M059J (cell line): ENCODE measurements at places on chromosomes 2 and 18. TPM values are rescaled to one million over a fixed set of nuclear protein-coding genes. Genes with fewer than 3 reads are reported as not detected.
A peak's percentile ranks its signal among the peaks of the same experiment; 100 is the strongest.

CTLA4 gene
- not detected in 2 replicates for total RNA-seq

HS1BP3 gene
- total RNA-seq = 6.5 and 12.1 TPM in 2 replicates

KCNE4 gene
- 11.4 and 14.5 TPM in 2 replicates for total RNA-seq

TTC21B gene
- total RNA-seq = 9.0 and 14.3 TPM in 2 replicates

TWSG1 gene
- total RNA-seq = 44.7 and 52.8 TPM in 2 replicates

PRSS56 gene
- total RNA-seq = not detected in 2 replicates

DNA sequence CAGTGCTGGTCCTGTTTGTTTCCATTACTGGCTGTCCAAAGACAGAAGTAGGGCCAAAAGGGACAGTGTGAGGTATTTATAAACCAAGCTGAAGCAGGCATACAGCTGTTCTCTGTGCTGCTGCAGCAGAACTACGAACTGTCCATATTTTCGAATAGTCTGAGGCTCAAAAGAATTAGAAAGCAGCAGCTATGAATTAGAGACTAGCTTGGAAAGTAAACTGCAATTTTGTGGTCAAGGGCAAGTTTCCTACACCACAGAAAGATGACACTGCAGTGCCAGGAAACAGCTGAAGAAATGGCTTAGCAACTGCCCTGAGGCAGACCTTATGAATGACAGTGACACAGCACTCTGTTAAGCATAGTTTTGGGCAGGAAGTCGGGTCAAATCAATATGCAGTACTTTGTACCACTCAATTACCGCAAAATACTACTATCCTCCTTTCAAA is 125.3 kb downstream of the TMEM131 start:
- peak; percentile 98 for DNase-seq

DNA sequence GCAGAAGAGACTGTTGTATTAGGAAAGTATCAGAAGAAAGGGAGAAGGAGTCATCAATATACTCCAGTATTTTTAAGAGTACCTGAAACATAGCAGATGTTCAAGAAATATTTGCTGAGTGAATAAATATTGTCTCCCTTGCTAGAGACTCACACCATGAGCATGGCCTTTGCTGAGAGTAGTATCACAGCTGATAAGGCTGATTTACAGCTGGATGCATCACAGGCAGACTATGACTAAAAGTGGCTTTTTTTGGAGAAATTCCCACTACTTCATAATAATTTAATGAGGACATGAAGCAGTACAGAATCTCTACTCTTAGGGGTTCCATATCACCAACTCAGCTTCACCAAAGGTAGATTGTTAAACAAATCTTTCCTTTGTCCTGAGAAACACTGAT is 373.3 kb downstream of the RBM43 start:
- DNase-seq = peak; percentile 72

- peak; percentile 75 for DNase-seq
These were observed 46.1 kb upstream of the PLB1 start for GRCh38 chr2:28449488-28450395.

DNA sequence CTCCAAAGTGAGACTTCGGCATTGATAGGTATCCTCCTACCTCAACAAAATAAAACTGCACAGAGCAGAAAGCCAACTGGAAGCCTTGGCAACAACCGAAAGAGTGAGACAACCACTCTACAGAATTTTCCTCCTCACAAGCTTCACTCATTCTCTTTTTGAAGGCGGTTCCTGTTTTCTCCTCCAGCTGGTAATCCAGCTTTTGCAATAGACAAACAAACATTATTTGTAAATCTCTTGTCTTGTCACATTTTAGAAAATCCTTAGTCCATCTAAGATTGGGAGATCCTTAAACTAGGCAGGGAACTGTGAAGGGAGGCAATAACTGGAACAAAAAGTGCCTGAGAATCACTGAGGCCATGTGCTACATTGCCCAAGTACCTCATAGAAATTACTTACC is 332.4 kb downstream of the BCL11A start:
- no peak for DNase-seq

GRCh38 chr2:120267348-120267747 is 14.7 kb downstream of the RALB start:
- no peak for DNase-seq

DNA sequence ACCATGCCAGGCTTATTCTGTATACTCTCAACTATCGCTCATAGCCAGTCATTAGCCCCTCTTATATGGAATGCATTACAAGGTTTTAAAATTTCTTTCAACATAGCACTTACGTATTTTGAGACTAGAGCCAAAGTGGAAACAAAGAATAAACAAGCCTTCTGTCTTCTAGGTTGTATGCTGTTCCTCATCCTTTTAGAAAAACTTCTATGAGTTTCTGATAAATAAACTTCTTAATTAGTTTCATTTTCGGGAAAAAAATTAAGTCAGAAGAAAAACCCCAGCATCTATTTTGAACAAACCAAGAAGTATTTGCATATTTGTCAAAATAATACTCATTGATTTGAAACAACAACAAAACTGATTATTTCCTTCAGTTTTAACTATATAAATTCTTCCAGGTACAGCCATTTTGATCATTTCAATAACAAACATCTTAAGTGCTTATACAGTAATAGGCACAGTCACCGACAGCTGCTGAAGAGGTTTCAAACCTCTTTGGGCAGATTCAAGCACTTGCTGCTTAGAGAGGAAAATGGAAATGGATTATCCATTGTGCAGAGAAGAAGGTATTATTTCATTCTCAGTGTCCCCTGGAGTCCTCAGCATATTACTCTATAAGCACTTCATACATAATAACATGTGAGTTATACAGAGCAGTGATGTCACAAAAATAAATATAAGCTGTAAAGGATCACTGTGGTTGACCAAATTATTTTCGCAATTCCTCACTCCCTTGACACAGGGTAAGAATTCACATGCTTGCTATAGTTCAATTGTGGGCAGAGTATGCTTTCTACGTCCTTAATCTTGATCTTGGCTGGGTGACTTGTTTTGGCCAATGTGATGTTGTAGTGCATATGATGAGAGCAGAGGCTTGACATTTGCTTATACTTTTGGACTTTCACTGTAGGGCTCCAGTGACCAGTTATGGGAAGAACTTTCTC is 833.8 kb downstream of the TRIB2 start:
- no peak for DNase-seq

DNA sequence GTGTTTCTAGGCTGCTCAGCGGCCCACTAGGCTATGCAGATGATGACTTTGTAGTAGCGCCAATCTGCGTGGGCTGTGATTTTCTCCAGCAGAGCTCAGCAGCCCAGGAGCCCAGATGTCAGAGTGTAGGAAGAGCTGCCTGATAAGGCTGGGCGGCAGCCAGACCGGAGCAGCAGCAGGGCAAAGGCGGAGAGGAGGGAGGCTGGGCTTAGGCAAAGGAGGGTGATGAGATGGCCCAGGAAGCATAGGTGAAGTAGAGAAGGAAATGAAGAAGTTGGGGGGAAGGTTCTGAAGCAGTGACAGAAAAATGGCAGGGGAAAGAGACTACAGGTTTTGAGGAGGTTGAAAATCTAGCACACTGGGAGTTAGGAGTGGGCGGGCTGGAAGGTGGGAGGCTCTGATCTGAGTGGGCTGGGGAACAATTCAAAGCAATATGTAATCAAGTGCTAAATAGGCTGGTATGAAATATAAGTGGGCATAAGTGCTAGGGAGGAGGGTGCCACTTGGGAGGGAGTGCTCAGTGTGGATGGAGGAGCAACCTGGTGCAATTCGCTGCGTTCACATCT is 50.6 kb upstream of the STPG4 start:
- DNase-seq = no peak

DNA sequence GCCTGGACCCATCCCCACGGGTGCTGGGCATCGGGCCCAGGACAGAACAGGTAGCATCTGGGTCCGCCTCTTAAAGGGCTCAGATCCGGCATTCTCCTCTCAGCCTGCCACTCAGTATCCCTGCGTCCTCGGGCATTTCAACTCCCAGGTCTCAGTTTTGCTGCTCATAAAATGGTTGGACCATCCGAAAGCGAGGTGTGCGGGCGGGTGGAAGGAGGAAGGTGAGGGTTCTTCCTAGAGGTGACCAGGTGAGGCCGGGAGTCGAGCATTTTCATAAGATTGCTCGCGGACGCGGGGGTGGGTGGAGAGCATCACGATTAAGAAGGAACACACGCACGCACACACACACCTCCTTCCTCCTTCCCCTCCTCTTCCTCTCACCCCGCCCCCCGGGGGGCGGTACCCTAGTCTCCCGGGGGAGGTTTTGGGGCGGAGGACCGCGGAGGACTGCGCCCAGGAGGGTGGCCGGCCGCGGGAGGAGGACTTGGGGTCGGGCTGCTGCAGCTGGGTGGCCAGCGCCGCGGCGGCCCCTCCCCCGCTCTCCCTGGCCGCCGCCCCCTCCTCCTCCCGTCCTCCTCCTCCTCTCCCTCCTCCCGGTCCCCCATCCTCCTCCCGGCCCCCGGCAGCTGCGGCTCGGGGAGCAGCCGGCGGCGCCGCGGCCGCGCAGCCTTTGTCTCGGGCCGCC is 97.9 kb upstream of the GPR45 start:
- no peak for DNase-seq

DNA sequence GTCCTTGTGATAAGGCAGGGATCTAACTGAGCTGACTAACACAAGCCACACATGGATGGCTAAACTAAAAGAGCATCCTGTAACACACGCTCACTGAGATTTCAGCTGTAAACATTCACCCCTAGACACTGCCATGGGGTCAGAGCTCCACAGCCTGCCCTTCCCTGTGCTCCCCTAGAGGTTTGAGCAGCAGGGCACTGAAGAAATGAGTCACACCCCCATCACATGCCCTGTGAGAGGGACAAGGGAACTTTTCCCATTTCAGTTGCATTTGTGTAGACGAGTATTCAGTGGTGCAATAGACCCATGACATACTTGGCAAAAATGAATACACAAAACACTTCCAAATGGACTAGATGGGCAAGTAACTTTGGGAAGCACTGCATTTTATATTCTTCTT is 402.4 kb upstream of the LRRTM1 start:
- DNase-seq = no peak

GRCh38 chr18:74511823-74512222 is 15.7 kb downstream of the CNDP2 start:
- DNase-seq = no peak

GRCh38 chr2:23926290-23926749 is 603 bp downstream of the ATAD2B start:
- peak; percentile 39 for DNase-seq

GRCh38 chr18:79388043-79388442 is 7.7 kb upstream of the NFATC1 start:
- DNase-seq = no peak

DNA sequence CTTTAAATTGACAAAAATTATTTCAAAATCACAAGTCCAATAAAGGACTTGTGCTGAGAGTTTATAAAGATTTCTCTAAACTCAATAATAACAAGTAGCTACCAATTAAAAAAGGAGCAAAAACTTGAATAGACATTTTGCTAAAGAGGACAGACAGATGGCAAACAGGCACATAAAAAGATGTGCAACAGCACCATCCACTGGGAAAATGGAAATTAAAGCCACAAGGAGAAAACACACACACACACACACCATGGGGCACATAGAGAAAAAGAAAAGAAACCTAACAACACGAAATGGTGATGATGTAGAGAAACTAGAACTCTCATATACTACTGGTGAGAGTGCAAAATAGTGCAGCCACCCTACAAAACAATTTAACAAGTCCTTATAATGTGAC is 12.6 kb upstream of the SLC9A4 start:
- no peak for DNase-seq

- no peak for DNase-seq
These were observed 61.2 kb upstream of the SPP2 start for GRCh38 chr2:233989221-233989858.

- DNase-seq = no peak
These were observed 2.0 kb downstream of the SRSF7 start for GRCh38 chr2:38748943-38749804.

DNA sequence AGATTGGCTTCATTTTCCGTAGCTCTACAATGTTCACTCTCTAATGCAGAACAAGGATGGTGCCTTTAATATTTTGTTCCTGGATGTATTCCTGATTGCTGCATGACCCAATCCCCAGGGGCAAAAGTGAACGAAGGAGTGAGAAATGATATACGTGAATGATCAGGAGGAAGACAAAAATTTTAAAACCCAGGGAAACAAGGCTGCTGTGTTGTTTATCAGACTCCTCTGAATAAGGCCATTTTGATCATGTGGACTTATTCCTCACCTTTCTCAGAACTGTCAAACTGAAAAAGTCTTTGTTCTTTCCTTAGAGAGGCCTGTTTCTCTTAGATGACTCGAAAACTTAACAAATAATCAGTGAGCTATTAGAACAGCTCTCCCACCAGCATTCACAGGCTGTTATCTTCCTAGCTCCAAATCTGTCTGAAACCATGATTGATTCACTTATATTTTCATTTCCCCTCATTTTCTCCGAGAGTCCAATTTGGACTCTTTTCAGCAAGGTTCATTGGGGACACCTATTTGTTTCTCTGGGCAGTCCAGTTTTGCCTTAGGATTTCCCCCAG is 29.5 kb upstream of the COX7A2L start:
- no peak for DNase-seq

DNA sequence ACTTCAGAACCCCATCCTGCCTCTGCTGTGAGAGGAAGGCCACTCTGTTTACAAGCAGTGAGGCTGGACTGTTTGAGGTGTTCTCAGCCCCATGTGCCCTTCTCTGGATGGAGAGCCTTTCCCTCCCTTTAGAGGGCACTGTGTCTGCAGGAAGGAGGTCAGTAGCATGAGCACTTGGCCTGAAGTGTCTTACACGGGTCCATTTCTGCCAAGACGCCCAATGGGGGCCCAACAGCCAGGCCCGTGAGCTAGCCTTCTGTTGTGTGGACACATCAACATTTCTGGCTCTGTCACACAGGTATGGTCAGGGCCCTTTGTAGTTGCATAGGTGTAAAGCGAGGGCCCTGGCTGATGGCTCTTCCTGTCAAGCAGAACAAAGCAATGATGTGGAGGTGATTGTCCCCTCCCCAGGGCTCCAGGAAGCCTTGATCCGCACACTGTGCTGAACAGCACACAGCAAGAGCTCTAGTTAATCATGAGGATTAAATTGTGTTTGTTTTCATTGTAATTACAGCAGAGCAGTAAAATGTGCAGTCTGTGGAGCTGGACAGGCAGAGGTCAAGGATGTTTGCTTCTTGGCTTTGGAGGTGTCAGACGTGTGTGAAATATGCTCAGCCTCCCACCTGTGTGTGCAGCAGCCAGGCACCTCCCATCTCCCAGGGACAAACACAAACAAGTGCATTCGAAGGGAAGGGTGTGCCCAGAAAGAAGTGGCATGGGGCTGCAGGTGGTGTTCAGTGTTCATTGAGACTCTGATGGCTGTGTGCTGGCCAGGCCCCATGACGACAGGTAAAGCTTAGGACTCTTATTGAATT is 132.1 kb downstream of the SH3RF3 start:
- peak; percentile 37 for DNase-seq

DNA sequence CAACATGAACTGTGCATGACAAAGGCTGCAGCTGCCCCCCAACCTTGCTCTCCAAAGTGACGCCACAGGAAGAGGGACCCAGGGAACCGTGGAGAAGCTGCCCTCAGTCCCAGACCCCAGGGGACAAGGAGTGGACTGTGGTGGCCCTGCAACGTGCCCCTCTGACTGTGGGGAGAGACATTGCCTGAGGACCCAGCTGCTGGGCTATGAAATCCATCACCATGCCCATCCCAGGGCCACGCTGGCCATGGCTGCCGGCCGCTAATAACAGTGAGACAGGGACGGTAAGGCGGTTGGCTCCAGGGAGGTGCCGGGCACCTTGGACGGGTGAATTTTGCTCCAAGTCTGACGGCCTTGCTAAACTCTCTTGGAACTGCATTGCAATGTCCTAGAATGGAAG is 211.3 kb upstream of the HDAC4 start:
- no peak for DNase-seq

GRCh38 chr2:172859581-172860335 is 124.1 kb downstream of the RAPGEF4 start:
- DNase-seq = peak; percentile 33

- DNase-seq = peak; percentile 2
These were observed 139.7 kb downstream of the LRP2 start for GRCh38 chr2:169222665-169223064.
